ENCODE measurements at places on chromosomes 3 and 15.

DNA sequence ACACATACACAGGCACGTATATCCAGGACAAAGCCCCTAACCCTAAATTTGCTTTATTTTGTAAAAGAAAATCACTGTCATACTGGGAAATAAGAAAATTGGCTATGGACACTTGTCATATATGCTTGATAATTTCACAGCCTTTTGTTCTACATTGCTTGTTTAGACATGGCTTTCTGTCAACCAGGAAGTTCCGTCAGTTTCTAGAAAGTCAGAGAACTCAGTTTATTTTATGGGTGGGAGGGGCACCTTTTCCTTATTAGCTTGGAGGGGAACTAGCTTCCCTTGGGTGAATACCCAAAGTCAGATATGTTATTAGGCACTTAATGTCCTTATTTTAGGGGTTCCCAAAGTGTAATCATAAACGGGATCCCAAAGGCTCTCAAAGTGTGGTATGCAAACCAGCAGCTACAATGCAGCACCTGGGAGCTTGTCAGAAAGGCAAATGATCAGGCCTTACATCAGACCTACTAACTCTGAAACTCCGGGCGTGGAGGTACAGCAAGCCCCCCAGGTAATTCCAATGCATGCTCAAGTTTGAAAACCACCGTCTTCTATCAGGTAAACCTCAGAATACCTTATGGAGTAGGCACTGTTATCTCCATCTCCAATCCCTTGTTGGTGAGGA is 50.1 kb downstream of the CADPS start:
- DNase-seq: no peak
- H3K27me3 ChIP-seq: no peaks in the 10 kb centered on the region
- no peaks in the 10 kb centered on the region for H3K4me1 ChIP-seq
- H3K27ac ChIP-seq: no peak overlapping the region
- no peak overlapping the region for H3K4me3 ChIP-seq

DNA sequence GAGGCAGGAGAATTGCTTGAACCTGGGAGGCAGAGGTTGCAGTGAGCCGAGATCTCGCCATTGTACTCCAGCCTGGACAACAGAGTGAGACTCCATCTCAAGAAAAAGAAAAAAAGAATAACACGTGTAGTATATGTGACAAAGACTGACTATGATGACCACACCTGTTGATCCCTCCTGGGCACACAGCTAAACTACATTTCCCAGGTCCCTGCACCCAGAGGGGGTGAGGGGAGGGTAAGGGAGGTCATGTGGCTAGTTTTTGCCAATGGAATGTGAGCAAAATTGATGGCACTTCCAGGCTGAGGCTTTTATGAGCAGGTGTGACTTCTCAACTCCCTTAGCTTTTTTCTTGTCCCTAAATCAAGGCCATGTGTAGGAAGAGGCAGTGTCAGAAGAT is 58.2 kb downstream of the KLHL6 start:
- no peak overlapping the region for H3K4me3 ChIP-seq
- no peak for DNase-seq
- no peaks in the 10 kb centered on the region for H3K36me3 ChIP-seq

- no peak overlapping the region for H3K27ac ChIP-seq
- no peak overlapping the region for H3K4me3 ChIP-seq
- DNase-seq: no peak
Observed at GRCh38 chr3:105385179-105385578, 18.5 kb downstream of the ALCAM start.

GRCh38 chr3:155651489-155652218 is 93.2 kb downstream of the PLCH1 start:
- no peaks in the 10 kb centered on the region for H3K4me1 ChIP-seq
- H3K36me3 ChIP-seq: no peaks in the 10 kb centered on the region
- H3K4me3 ChIP-seq: no peak overlapping the region
- DNase-seq: no peak
- H3K27ac ChIP-seq: no peak overlapping the region

DNA sequence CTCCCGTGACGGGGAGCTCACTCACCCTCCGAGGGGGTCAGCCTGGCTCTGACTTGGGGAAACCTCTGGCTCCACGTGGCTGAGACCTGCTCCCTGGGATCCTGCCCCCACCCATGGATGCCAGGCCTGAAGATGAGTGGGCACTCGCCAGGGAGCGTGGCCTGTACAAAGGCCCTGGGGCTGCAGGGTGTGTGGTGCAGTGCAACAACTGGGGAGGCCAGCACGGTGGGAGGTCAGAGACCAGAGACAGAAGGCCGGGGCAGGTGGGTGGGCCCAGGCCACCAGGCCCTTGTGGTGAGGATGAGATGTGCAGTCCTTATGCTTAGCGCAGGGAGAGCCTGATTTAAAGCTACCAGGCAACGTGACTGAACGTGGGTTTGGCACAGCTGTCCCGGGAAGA is 5.0 kb downstream of the DNAJB8 start:
- no peaks in the 10 kb centered on the region for H3K4me1 ChIP-seq
- H3K4me3 ChIP-seq: no peak overlapping the region
- H3K27ac ChIP-seq: no peak overlapping the region

GRCh38 chr15:98604983-98605382 is 43.4 kb upstream of the IGF1R start:
- no peak for DNase-seq
- H3K4me1 ChIP-seq: peaks cover 2% of the 10 kb centered on the region
- H3K27ac ChIP-seq: no peak overlapping the region
- H3K36me3 ChIP-seq: no peaks in the 10 kb centered on the region
- no peak overlapping the region for H3K4me3 ChIP-seq

GRCh38 chr3:38354588-38355330 is 8.2 kb downstream of the XYLB start:
- no peaks in the 10 kb centered on the region for H3K36me3 ChIP-seq
- no peaks in the 10 kb centered on the region for H3K27me3 ChIP-seq
- no peak overlapping the region for H3K27ac ChIP-seq
- DNase-seq: no peak

DNA sequence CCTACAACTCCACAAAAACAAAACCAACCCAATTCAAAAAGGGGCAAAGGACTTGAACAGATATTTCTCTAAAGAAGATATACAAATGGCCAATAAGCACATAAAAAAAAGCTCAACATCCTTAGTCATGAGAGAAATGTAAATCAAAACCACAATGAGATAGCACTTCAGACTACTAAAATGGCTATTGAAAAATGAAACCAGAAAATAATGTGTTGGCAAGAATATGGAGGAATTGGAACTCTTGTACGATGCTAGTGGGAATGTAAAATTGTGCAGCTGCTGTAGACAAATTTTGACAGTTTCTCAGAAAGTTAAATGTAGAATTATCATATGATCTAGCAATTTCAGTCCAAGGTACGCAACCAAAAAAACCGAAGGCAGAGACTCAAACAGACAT is 29.0 kb downstream of the KY start:
- H3K27ac ChIP-seq: no peak overlapping the region
- H3K4me1 ChIP-seq: no peaks in the 10 kb centered on the region
- H3K4me3 ChIP-seq: no peak overlapping the region
- H3K27me3 ChIP-seq: no peaks in the 10 kb centered on the region
- DNase-seq: no peak
- no peaks in the 10 kb centered on the region for H3K36me3 ChIP-seq

GRCh38 chr3:167203062-167203461 is 177.0 kb downstream of the ZBBX start:
- DNase-seq: no peak
- no peak overlapping the region for H3K4me3 ChIP-seq

DNA sequence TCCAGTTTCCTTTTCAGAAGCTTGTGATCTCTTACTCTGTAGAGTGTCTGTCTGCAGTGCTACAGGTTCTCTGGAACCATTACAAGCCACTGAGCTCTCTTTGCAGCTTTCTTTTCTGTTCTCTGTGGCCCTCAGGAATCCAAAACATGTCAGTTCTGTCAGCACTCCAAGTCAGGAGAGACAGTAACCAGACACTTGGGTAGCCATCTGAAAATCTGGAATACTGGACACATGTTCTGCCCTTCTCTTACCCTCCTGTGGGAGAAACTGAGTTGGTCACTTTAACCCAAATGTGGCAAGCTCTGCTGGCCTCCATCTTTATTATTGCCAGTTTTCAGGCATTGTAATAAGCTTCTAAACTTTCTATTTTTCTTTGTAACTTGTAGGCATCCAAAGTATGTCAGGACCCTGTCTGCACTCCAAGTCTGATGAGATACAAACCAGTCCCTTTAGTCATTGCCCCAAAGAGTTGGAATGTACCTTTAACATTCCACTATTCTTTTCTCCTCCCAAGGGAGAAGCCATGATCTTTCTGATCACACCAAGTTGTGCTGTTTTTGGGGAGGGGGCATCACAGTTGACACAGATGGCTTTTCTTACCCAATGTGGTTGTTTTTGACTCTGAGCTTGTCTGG is 183.7 kb downstream of the DPH6 start:
- H3K36me3 ChIP-seq: no peaks in the 10 kb centered on the region
- no peak overlapping the region for H3K4me3 ChIP-seq
- DNase-seq: no peak
- no peak overlapping the region for H3K27ac ChIP-seq

DNA sequence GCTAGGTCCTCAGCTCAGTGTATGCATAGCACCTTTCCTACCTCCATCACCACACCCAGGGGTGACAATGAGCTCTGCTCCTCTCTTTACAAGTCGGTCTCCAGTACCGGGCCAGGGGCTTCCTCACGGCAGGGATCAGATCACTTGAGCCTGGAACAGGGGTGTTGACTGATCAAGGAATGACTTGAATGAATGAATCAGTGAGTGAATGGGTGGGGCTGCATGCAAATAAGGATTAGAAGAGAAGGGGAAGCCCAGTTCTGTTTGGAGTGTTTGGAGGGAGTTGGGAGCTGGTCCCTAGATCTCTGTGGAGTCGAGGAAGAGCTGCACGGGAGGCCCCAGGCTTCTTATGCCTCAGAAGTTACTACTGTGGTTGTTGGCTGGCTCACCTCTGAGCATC is 87.0 kb downstream of the TMEM266 start:
- no peak overlapping the region for H3K27ac ChIP-seq
- no peaks in the 10 kb centered on the region for H3K36me3 ChIP-seq
- no peak for DNase-seq

DNA sequence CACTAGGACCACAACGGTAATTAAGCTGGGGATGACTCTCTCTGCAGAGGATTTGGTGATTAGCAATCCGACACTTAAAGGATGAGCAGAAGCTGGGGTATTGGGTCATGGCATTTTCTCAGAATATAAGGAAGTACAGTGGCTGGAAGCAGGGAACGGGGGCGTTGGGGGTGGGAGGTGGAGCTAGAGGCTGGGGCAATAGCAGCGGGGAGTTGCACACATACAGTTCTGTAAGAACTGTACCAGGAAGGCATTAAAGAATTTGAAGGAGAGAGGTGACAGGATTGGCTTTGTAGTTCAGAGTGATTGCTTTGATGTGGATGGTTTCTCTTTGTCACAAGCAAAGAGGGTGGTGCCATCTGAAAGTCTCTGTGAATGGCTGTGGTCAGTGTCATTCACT is 28.2 kb downstream of the PSMD6 start:
- DNase-seq: no peak
- H3K27me3 ChIP-seq: no peaks in the 10 kb centered on the region
- H3K27ac ChIP-seq: no peak overlapping the region
- peaks cover 6% of the 10 kb centered on the region for H3K4me1 ChIP-seq
- no peak overlapping the region for H3K4me3 ChIP-seq

DNA sequence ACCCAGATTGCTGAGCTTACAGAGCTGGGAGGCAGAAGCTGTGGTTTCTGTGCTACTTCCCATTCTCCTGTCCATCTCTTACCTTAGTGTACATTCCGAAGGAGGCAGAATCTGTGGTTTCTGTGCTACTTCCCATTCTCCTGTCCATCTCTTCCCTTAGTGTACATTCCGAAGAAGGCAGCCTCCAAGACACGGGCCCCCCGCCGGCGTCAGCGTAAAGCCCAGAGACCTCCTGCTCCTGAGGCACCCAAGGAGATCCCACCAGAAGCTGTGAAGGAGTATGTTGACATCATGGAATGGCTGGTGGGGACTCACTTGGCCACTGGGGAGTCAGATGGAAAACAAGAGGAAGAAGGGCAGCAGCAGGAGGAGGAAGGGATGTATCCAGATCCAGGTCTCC is 11.2 kb downstream of the NUTM1 start:
- no peaks in the 10 kb centered on the region for H3K36me3 ChIP-seq
- no peaks in the 10 kb centered on the region for H3K4me1 ChIP-seq
- no peak for DNase-seq
- H3K27me3 ChIP-seq: no peaks in the 10 kb centered on the region

GRCh38 chr3:55583475-55583874 is 96.4 kb upstream of the WNT5A start:
- no peaks in the 10 kb centered on the region for H3K36me3 ChIP-seq
- DNase-seq: no peak
- H3K27ac ChIP-seq: no peak overlapping the region

GRCh38 chr3:31423482-31423881 is 109.2 kb upstream of the STT3B start:
- no peak overlapping the region for H3K4me3 ChIP-seq
- peak overlapping the region; percentile 29 for H3K27ac ChIP-seq
- H3K4me1 ChIP-seq: peaks cover 10% of the 10 kb centered on the region
- DNase-seq: peak; percentile 24
- H3K36me3 ChIP-seq: no peaks in the 10 kb centered on the region
- H3K27me3 ChIP-seq: no peaks in the 10 kb centered on the region

DNA sequence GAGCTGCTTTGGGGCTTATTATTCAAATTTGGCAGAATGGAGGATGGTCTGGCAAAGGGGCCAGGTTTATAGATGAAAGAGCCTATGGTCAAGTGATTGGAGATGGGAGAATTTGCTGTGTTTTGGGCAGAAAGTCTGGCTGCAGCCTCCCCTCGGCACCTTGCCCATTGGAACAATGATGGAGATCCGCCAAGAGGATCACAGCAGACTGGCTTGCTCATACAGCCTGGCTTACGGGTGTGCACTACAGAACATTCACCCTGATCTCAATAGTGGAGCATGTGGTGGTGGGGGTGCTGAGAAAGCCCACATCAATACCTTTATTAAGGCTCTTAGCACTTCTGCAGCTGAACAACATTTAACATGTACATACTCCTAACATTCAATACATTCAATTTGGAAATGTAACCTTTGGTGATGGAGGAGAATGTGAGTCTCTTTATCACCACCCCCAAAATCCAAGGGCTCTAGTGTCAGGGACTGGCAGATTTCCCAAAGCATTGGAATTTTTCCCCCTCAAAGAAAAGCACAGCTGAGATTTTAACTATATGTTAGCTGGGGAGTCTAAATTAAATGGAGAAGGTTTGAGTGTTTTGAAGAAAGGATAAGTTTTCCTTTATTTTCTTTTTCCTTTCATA is 118.4 kb upstream of the TMC3 start:
- no peak overlapping the region for H3K27ac ChIP-seq
- no peaks in the 10 kb centered on the region for H3K36me3 ChIP-seq
- no peak overlapping the region for H3K4me3 ChIP-seq
- no peak for DNase-seq
- H3K4me1 ChIP-seq: no peaks in the 10 kb centered on the region
- no peaks in the 10 kb centered on the region for H3K27me3 ChIP-seq
